ENCODE measurements at places on chromosomes 5 and 9. TPM values are rescaled to one million over a fixed set of nuclear protein-coding genes. Genes with fewer than 3 reads are reported as not detected.

BARHL1 gene
- not detected for total RNA-seq

OR13J1 gene
- total RNA-seq = not detected

CNTRL gene
- total RNA-seq = 4.2 TPM

SV2C gene
- total RNA-seq = 0.67 TPM

ROR2 gene
- total RNA-seq = 0.65 TPM

SLC6A7 gene
- total RNA-seq = not detected

ATP10B gene
- total RNA-seq = not detected

DNA sequence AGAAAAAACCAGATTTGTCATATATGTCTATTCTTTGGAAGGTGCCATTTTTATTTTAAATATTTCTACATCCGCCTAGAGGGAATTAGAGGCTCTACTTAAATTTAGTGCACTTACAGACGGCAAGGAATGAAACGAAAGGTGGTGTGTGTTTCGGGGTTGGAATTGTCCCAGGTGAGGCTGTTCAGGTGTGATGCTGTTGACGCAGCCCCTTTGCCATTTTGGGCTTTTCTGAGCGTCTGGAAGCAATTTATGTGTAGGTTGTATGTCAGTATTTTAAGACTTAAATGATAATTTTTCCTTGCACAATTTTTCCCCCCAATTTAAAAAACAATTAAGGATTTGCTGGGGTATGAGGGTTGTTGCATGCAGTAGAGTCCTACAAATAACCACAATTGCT lies 2.0 kb downstream of the TENT4A start:
- no peak for DNase-seq

- DNase-seq = no peak
Measured at GRCh38 chr5:82068723-82069122, 96.9 kb downstream of the ATG10 start.

DNA sequence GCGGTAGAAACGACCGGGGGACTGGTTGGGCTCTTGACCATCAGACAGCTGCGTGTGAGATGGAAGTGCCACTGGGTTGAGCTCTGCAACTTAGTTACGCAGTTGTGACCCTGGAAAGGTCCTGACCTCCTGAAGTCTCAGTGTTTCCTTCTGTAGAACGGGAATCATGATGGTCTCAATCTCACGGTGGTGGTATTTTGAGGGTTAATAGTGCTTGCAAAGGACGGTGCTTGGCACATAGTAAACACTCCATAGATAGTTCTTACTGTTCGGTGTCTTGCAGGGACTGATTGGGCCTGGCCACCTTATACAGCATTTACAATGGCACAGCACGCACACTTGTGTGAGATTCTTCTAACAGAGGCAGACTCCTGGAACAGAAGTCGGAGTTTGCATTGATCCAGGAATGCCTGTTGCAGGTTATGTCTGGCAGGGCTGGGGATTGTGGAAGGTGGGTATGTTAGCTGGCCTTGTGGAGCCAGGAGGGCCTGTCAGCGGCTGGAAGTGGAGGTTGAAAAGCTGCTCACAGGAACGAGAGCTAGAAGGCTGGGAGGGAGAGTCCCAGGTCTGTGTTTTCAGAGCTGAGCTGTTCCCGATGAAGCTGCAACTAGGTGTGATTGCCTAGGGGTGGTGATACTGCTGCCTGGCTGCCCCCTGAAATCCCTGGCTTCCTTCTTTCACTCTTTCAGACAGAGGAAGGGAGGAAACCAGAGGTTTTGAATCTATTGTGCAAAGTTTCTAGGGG lies 962 bp upstream of the TXN start:
- peak; percentile 77 for DNase-seq

- DNase-seq = no peak
Measured at GRCh38 chr9:130204341-130204740, 32.1 kb downstream of the NCS1 start.

DNA sequence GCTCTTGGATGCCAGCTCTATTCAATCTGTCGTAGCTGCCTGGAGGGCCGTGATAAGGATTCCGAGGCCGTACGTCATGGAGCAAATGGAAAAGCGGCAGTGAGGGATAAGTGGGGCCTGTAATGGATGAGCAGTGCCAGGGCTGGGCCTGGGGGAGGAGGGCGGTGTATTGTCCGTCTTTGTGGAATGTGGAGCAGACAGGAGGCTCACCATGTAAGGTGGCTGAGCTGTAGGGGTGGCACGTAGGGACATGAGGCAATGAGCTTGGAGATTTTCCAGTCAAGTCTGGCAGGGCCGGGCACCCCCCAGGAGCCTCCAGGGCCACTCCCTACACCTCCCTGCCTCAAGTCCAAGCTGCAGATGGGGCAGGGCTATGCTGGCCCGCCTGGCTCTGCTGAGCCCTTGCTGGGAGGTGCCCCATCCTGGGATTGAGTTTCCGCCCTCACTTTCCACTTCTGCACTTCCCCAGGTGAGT lies 29.2 kb downstream of the NCS1 start:
- no peak for DNase-seq

DNA sequence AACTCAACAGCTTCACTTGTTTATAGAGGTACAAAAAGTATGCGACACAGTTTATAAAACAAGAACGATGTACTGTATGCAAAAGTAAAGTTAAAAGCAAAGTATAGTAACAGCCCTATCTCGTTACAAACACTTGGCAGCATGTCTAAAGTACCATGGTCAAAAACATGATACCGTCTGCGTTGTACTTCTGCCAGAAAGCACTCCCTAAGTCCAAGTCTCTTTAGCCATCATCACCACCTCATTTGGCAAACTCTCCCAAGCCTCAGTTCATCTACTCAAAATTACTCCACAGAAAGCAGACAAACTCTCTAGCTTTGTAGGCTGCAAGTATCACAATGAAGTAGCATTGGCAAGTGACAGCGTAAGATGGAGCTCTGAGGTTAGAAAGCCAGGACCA lies 73.4 kb downstream of the NFIB start:
- no peak for DNase-seq

DNA sequence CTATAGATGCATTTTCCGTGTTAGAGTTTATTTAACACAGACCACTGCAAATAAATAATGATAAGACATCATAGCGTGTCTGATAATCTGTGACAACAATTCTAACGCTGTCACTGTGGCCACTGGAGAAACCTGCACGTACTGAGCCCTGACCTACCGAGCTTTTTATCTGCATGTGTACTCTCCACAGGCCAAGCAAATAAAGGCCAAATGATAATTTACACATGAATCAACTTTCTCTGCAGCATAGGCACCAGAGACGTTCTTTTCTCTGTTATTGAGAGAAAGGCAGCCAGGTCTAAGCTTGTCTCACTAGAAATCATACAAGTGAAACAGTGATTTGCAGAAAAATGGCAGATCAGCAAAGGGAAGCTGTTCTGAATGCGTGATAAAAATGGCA lies 75.8 kb downstream of the POU5F2 start:
- no peak for DNase-seq

DNA sequence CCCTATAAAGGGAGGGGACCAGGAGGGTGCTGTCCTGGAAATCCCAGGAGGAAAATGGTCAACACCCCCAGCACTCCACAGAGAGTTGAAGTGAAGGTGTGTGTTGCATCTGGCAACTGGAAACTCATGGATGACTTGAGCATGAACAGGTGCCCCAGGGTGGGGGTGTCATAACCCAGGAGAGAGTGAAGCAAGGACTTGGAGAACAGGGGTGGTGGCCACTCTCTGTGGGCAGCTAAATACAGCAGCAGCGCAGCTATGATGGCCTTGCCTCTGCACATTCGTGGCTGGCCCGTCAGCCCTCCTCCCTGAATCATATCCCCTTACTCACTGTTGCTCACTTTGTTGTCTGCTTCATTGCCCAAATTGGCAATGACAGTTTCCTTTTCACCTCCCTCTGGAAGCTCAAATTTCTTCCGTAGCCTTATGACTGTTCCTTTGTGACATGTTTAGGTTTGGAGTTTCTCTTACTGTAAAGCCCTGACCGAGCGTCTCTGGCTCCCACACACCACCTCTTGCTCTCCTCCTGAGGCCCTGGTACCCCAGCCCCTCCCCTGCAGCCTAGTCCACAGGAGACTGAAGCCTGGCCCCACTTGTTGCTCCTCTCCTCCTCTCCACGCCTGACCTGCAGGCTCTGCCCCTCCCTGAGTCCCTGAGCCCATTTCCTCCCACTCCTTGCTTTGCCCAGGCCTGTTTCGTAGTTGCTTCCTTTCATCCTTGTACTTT lies 185.8 kb downstream of the CD180 start:
- peak; percentile 77 for DNase-seq

- DNase-seq = no peak
Measured at GRCh38 chr9:111068383-111068730, 30.1 kb upstream of the LPAR1 start.

- no peak for DNase-seq
Measured at GRCh38 chr5:145629047-145629446, 206.1 kb downstream of the PRELID2 start.

GRCh38 chr5:78961743-78962142 lies 23.4 kb downstream of the ARSB start:
- DNase-seq = no peak

DNA sequence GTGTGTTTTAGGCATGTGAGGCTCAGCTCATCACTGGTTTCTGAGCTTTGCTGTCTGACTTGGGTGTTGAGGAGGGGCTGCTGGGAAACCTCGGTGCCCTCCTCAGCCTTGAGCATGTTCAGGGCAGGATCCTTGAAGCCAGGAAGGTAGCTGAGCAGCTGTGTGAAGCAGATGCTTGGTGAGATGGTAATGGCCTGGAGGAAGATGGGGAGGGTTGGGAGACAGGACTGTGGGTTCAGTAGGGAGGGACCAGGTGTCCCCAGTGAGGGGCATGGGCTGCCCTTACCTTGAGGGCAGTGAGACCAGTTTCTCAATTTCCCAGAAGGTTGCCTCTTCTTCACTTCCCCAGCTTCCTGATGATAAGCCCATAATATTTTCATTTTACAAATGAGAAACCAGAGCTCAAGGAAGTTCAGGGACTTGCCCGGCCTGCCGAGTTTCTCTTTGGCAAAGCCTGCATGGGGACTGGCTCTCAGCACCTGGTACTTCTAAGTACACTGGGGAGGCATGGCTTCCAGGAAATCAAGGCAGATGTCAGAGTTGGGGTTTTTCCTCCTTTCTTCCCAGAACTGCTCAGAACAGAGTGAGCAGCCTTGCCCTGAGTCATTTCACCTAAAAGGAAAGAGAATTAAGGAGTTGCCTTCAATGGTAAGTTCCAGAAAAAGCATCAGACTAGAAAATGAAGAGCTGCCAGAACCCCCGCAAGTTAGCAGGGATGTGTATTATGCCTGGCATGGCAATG lies 225.7 kb downstream of the MAST4 start:
- DNase-seq = no peak

DNA sequence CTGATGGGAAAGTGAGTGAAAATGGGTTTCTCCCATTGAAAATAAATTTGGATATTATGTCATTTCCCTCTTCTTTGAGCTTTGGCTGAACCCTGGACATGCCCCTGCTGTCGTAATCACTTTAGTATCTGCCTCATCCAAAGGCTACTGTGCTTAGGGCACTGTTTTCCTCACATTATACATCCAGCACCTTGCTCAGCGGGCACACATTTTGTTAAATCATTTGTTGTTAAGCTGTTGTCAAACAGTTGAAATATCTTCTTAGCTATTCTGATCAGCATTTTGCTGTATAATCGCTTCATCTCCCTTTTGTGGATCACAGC lies 352.7 kb upstream of the CD180 start:
- DNase-seq = no peak

GRCh38 chr5:116563736-116564308 lies 10.8 kb downstream of the SEMA6A start:
- DNase-seq = no peak

DNA sequence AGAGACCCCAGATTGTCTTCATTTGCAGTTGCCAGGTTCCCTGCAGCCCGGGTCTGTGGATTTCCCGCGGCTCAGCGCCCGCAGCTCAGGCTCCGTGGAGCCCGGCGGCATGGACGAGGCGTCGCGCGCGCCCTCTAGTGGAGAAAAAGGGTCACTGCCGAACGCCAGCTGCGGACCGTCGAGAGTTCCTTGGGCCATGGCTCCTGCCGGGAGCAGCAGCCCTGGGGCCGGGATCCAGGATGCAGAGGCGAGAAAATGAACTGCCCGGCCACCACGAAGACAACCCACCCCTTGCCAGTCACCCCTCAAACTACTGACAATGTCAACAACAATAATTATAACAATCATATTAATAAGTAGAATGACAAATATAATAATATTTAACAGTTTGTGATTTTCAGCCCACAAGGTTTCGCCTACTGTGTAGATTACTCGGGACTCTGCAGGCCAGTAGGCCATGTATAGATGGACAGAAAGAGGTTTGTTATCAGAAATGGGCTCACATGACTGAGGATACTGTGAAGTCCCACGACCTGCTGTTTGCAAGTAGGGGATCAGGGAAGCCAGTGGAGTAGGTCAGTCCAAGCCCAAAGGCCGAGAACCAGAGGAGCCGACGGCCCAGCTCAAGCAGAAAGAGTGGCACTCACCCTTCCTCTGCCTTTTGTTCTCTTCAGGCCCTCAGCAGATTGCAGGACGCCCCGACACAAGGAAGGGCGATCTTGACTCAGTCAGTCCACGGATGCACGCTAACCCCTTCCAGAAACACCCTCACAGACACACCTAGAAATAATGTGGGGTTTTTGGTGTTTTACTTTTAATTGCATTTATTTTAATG lies 43.1 kb downstream of the BOD1 start:
- peak; percentile 93 for DNase-seq

DNA sequence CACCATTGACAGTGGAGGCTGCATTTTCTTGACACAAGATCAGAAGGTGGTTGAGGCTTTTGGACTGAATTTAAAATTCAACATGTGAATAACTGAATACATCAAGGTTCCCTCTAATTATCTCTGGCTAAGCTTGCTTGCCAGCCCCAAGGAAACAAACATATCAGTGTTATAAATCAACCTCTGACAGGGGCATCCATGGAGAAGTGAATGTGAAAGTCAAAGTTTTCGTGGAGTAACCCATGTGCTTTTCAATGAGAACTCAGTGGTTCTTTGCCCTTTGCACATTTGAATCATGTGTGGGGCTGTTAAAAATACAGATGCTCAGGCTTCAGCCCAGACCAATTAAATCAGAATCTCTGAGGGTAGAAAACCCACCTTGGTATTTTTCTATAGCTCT lies 128.9 kb downstream of the LRRC70 start:
- no peak for DNase-seq

DNA sequence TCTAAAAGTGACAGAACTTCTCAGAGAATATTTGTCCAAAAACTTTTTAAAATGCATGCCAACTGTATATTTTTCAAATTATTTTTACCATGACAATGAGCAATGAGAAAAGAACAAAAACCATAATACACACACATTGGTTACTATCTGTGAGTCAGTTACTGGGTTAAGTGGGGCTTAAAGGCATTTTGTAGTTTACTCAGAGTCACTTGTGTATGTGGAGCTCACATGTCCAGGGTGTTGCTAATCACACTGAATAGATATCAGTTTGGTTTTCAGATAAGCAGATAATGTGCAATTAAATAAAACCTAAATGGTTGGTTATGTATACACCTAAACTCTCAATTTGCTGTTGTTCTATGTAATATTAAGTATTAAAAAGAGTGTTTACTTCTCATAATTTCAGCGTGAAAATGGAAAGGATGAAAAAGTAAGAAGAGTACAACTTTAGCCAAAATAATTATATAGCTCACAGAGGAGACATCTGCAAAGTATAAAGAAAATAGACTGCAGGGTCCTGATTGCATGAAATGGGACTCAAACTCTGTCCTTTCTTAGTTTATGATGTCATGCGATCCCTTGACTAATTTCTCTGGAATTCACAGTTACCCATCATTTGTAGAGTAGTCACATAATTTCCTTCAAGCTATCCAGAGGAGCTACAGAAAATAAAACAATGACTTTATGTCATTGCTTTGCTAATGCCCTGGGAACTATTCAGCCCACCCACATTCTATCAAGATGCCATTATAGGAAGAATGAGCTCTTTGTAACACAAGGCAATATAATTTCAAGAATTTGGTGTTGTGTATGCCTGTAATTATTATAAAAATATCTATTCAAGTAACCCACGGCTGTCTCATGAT lies 388.0 kb upstream of the ZNF608 start:
- no peak for DNase-seq

Data from cardiac septum (tissue), 1 donor.